NCI-H510A treated with DMSO at 0.1 percent for 48 hours (cell line): ENCODE measurements at places on chromosomes 3 and 15.
A peak's percentile ranks its signal among the peaks of the same experiment; 100 is the strongest.

GRCh38 chr3:4044619-4045018 is 245.4 kb downstream of the LRRN1 start:
- DNase-seq = no peak

DNA sequence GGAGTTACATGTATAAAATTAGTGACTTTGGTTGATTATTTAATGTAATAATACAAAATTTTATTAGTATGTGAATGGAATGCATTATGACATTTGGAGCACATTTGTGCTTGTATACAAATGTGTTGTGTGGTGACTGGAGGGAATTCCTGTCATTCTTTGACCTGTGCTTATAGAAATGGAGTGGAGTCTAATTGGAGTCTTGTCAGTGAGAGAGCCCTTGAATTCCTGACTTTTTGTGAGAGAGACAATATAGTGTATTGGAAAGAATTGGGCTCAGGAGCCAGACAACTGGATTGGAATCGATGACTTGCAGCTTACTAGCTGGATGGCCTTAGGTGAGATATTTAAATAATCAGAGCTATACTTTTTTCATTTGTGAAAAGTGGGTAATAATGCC is 9.4 kb downstream of the TCF12 start:
- no peak for DNase-seq

GRCh38 chr3:45499529-45499928 is 95.0 kb upstream of the LIMD1 start:
- DNase-seq = peak; percentile 8

- no peak for DNase-seq
These were observed 20.6 kb downstream of the MEIS2 start for GRCh38 chr15:37079726-37080125.

DNA sequence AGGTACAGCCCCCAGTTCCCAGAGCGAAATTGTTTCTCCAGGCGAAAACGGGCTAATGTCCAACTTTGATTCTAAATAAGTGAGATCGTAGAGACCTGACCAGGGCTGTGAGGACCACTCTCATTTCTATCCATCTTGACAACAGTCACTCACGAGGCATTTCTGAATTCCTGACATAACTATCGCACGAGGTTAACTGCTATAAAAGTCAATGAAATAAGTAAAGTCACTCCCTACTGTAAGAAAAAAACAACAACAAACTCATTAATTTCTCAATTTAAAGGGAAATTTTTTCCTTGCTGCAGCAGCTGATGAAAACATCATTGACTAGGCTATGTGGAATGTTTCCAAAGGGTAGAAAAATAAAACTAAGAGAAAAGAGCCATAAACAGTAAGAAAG is 69.1 kb downstream of the GREM1 start:
- no peak for DNase-seq

DNA sequence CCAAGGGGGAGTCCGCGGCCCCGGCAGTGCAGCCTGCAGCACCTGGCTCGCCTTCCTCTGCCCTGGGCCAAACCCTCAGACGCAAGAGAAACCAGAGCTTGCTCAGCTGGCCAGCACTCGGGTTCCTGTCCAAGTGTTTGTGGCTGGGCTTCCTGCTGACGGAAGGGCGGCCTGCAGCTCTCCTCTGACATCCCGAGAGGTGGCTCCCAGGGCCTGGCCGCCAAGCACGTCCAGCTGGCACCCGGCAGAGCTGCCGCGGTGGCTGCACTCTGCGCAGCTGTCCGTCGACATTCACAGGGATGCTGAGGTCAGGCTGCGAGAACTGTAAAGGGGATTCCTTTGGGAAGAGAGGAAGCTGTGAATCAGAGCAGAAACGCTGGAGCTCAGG is 85.6 kb downstream of the CPN2 start:
- peak; percentile 67 for DNase-seq

GRCh38 chr3:38017445-38018295 is 11.8 kb downstream of the PLCD1 start:
- DNase-seq = no peak

DNA sequence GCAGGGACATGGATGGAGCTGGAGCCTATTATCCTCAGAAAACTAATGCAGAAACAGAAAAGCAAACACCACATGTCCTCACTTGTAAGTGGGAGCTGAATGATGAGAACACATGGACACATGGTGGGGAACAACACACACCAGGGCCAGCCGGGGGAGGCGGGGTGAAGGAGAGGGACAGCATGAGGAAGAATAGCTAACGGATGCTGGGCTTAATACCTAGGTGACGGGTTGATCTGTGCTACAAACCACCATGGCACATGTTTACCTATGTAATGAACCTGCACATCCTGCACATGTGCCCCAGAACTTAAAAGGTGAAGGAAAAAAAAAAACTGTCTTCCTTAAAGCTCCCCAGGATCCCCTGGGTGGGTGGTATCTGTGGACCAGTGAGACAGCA is 87.1 kb downstream of the ADAMTS17 start:
- DNase-seq = no peak

DNA sequence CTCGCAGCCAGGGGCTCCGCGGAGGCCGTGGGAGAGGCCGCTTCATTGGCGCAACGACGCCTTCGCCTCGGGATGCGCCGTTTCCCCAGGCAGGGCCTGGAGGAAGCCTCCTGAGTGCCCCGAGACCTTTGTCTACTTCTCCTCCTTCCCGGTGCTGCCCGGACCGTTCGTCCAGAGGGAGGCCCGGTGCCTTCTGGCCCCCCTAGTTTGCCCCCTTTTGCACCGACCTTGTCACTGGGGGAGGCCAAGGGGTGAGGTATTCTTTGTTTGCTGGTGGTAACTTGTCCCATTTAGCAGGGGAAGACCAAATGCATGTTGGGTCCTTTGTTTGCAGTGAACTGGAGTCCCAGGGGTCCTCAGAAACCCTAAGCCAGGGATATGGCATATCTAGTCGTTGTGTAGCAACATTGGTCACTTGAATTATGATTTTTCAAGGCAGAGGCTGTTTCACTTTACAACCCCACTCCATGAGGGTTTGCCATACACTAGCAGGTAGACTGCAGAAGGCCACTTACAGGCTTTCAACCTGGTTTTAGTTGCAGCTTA is 615 bp downstream of the DHX30 start:
- DNase-seq = no peak

DNA sequence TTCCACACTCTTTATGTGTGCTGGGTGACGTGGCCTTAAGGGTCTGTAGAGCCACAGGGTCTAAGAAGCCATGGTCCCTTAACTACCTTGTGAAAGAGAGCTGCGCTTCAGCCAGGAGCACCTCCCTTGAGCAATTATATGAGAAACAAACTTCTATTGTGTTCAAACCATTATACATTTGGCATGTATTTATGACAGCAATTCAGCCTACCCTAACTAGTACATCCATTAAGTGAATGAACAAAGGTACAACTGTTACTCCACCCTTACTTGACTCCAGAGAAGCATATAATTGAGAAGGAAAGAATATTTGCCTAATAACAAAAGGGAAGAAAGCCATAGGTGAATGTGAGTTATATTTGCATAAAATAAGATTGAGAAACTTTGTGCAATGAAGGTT is 69.8 kb upstream of the BOC start:
- DNase-seq = no peak

GRCh38 chr3:13274551-13275332 is 145.4 kb downstream of the NUP210 start:
- no peak for DNase-seq

GRCh38 chr3:122100591-122101463 is 45.7 kb downstream of the CD86 start:
- DNase-seq = no peak

- no peak for DNase-seq
These were observed 10.8 kb upstream of the INSYN1 start for GRCh38 chr15:73763931-73764330.

GRCh38 chr3:73683706-73684105 is 59.0 kb upstream of the PDZRN3 start:
- DNase-seq = no peak

DNA sequence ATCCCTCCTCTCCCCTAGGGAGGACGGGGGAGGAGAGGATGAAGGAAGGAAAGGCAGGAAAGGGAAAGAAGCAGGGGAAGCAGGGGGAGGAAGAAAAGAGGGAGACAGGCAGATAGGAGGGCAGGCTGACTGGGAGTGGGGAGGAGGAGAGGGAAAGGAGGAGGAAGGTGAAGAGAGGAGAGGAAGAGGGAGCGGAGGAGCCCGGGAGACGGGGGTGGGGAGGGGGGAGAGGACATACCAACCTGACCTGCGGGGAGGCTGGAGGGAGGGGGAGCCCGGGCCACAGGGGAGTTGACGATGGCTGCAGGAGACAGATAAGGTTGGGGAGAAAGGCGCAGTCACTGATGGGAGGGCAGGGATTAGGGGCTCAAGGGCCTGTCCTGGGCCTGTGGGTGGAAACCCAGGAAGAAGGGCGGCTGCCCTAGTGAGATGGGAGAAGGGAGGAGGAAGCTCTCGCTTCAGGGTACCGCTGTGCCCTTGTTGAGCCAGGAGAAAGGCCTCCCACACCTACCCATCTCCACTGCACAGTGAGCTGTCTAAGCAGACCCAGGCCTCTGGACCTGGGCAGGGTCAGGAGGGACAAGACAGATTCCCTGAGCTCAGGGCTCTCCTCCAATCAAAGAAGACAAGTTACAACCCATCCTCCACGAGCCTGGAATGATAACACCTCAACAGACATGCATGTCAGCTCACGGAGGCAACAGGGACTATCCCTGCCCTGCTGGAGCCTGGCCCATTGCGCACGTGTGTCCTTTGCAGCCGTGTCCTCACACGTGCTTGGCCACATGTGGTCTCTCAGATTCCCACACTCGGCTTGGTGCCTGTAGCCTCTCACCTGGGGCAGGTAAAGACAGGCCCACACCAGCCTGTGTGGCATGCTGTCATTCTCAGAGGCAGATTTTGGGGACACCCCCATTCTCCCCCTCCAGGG is 27.9 kb downstream of the C3orf18 start:
- DNase-seq = no peak

DNA sequence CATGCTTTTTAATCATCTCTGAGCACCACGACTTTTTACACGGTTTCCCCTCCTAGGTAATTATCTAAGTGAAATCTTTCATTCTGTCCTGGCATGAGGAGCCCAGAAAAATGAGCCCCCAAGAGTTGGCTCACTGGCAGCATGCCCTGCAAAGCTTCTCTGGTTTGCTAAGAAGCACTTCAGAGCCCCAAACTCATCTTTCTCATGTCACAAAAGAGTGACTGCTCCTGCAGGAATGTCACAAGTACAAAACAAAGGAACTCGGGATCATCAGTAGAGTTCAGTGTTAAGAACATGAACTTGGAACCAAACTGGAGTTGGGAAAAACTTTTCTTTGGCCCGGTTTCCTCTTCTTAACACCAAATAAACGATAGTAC is 123.9 kb downstream of the FOXB1 start:
- DNase-seq = no peak

GRCh38 chr3:165103616-165104015 is 25.3 kb upstream of the SI start:
- DNase-seq = no peak

- no peak for DNase-seq
These were observed 16.0 kb downstream of the DNAJC19 start for GRCh38 chr3:180973543-180973942.

DNA sequence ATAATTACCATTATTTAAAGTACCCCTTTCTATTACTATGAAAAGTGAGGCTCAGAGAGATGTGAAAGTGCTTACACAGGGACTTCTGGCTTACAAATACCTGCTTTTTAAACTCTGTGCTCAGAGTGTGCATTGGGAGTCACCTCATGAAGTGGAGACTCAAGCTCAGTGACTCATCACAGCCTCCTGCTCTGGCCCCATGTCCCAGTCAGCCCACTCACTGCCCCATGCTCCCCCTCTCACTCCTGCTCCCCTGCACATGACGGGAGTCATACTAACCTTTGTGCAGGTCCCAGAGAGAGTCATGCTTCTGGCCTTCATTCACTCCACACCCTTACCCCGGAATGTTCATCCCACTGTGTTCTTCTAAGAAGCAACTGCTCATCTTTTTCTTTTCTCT is 20.2 kb downstream of the CCR1 start:
- DNase-seq = no peak

DNA sequence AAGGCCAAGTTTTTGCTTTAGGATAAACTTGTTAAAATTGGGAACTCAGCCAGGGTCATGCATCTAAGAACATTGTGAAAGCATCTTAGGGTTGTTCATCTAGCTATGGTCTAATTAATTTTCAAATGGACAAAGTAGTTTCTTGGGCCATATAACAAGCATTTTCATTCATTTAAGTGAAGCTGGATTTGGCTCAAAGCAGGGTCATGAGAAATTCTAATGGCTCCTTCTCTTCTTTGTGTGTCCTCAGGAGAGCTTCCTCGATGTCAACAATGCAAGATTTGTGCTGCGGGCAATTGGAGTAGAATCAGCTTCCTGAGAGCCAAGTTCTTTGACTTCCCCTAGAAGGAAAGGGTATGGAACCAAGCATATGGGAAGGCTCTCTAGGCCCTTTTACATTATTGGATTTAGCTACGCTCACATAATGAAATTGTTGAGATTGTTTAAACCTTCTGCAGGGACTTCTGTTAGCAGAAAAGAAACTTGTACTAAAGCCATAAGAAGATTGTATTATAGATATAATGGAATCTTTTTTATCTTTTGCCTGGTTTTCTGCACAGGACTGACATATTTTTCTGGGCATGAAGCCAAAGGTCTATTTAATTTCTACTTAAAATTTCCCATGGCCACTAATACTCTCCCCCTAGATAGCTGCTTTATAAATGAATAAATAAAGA is 1.8 kb upstream of the SAMMSON start:
- no peak for DNase-seq

GRCh38 chr15:49323207-49323606 is 99.8 kb upstream of the FGF7 start:
- DNase-seq = no peak

DNA sequence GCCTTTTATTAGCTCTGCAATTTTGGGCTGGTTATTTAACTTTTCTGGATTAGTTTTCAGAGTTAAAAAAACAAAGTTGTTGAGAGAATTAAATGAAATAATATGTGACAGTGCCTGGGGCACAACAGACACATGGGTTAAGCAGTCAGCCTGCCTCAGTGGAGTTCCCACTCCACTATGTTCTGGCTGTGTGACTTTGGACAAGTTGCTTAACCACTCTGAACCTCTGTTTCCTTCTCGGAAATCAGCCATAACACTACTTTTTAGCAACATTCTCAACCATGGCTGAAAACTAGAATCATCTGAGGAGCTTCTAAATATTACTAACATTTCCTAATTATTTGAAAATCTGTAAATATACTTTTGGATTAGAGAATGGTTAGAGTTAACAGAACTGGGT is 56.5 kb upstream of the SLC6A11 start:
- no peak for DNase-seq

DNA sequence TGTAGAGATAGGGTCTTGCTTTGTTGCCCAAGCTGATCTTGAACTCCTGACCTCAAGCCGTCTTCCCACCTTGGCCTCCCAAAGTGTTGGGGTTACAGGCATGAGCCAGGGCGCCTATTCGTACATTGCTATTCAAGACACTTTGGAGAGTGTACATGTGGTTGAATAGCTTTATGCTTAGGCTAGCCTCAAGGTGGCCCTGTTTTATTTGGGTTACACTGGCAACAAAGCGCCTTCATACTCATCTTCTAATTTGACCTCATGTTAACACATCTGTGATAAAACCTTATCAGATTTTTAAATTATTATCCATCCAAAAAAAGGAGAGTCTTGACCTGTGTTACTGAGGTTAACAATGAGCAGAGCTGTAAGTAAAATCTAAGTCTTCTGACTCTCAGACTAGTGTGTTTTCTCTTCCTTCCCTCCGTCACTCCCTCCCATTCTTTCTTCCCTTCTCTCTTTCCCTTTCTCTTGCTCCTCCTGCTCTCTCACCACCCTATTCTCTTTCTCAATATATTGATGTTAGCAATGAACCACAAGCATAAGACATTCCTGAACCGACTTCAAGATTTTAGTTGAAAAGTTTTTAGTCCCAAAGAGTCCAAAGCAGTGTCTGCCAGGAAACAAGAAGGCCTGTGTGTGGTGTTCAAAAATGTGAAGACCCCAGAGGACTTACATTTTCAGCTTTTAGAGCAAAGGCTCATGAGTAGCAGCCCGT is 603.7 kb upstream of the CFAP20DC start:
- DNase-seq = no peak
